GM04503 (cell line): ENCODE measurements at places on chromosomes 11 and 22.

DNA sequence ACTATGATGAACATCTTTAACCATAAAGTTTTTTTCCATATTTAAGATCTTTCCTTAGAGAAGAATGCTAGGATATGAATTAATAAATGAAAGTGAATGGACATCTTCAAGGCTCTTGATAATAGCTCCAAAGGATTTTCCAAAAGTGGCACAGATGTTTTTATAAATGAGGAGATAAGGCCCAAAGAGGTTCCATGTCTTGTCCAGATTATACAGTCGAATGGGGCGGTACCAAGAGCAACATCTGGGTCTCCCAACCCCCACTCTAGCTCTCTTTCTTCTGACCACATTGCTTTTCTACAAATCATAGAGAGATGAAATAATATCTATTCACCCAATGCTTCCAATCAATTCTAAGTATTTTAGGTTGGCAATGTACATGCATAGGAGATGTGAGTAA lies 114.1 kb downstream of the KCNC1 start:
- no peak for DNase-seq

- no peak for DNase-seq
Measured at GRCh38 chr22:30877662-30878515, 90.7 kb downstream of the MORC2 start.

- DNase-seq: no peak
Measured at GRCh38 chr11:134944986-134945385, 532.9 kb upstream of the B3GAT1 start.

DNA sequence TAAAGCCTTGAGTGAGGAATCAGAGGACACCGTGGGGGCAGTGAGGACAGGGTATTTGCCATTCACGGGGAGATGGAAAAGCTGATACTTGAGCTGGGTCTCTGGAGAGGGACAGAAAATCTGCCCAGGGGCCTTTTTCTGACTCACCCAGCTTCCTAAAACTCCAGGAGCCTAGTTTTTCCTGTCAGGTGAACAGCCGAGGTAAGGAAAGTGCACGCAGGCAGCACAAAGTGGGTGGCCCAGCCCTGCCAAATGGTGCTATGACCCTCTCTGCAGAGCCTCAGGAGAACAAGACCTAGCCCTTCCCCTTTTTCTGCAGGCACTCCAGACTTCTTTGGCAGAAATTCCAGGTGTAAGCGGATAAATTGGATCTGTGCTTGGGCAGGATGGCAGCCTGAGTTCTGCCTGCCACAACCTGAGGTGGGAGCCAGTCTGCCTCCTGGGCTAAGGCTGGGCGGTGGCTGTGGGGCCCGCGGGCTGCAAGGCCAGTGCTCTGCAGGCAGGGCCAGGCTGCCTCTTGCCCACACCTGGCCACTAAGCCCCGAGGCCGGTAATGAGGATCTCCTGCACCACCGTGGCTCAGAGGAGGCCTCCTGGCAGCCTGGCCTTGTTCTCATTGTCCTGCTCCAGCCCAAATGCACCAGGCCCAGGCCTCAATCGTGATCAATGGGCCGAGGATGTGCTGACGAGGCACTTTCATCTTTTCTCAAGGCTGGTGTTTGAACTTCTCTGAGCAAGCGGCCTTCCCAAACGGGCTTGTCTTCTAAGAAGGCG lies 72.9 kb upstream of the LMO1 start:
- DNase-seq: no peak

DNA sequence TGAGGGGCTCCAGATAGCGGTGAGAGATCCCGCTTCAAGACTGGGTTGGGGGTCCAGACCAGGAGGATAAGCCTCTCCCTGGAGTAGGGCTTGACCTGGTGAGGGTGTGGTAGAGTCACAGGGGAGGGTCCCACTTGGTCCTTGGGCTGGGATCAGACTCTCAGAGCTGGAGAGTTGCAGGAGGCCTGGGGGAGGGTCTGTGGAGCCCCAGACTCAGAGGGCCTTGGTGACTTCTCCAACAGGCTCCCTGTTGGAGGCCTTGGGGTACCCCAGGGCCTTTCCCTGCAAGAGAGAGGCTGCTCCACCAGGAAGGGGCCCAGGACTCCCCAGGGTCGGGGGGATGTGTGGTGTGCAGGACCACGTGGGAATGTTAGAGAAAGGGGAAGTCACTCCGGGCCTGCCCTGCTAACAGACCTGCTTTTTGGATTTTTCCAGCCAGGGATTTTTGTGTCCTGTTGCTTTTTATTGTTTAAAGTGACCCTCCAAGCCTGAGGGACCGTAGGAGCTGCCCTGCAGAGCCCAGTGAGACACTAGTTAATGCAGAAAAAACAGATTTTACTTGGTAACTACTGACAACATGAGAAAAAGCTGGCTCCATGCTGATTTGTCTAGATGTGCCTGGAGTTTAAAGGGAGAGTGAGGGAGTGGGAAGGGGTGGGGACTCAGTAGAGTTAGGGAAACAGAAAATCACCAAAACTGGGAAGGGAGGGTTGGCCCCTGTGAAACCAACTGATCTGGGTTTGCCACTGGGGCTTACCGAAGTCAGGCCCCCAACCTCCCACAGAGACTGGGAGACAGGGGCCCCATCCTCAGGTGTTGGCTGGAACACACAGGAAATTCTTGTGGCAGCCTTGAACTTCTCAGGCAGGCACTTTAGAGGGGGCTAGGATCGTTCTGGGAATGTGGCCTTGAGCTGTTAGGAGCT lies 801 bp upstream of the TXNRD2 start:
- peak; percentile 57 for DNase-seq

GRCh38 chr11:128473636-128474035 lies 113.7 kb downstream of the ETS1 start:
- no peak for DNase-seq

GRCh38 chr11:112132737-112133136 lies 31.2 kb downstream of the IL18 start:
- DNase-seq: no peak

DNA sequence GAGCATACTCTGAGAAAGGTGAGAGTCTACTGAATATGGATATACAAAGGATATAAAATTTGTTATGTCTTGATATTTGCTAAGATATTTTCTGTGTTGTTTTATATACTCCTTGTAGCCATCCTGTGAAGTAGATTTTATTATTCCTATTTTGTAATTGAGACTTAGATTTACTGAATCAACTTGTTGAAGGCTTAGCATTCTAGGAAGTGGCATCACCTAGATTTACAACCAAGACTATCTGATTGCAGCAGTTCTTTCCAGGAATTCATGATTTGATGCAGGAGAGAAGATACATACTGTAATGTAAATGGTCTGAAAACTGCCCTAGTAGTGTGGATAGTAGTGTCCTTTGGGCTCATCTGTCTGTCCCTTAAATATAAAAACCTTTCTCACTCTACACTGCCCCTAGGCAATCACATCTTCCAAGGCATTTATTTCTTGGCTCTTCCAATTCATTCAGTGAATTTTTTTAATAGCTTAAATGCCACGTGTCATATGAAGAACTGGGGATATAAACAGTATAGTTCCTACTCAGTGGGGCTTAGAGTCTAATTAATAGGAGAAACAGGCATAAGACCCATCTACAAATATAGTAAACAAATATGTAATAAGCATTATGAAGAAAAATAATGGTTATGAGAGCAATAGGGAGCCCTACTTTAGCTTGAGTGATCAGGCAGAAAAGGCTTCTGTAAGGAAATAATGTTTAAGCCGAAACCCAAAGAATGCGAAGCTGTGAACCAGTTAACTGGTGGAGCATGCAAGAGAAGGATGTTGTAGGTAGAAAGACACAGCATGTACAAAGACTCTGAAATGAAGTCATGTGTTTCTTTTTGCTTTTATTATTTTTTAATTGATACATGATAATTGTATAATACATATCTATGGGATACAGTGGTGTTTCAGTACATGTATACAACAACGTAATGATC lies 13.6 kb downstream of the IPO7 start:
- DNase-seq: no peak

DNA sequence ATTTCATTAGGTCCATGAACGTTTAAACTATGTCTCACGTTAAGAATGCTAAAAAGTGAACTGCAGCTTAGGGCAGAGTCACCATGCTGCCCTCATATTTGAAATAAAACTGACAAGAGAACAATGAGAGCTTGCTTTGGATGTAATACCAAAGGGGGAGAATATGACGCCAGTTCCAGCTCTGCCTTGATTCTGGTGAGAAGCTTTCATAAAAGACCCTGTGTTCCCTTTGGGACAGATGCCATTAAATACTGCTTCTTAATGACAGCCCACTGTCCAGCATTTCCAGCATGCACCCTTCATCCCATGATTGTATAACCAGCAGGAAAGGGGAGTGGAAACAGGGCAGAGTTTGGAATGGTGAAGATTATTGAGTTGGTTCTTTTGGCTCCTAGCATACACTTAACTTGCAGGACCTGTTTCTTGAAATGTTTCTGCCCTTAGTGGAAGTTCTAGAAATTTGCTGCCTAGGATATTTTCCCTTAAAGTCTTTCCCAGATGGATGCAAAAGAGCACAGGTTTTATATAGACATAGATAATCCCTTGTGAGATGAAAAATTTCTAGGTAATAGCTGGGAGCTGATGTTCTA lies 139.3 kb upstream of the LDLRAD3 start:
- no peak for DNase-seq

DNA sequence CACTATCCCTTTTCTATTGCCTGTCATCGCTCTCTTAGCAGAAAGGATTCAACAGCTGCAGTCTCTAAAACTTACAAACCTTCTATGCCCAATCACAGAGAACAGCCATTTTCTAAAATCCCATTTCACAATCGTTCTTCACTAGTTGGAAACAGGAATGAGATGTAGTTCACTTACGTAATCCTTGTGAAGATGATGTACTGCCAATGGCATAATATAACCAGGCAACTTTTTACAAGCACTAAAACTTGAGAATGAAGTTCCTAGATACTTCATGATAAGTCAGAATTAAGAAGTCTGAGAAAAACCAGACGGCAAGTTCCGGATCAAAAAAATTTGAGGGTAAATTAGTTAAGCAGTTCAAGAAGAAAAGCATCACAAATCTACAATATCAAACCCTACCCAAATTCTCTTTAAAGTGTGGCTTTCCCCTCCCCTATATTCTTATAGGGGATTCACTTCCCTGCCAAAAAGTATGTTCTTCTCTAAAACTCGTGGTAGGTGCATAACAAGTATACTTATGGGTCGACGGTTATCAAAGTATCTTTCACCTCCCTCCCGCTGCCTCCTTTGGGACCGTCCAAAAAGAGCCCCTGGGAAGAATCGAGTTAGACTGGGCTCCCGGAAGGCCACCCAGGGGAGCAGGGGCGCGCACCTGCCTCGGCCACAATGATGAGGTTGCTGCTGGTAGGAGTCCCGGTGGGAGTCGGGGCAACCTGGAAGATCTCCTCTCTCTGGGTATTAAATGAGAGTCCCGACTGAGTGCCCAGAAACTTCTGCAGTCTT lies 666 bp downstream of the MSANTD4 start:
- DNase-seq: no peak

GRCh38 chr11:114317787-114318137 lies 21.6 kb downstream of the NNMT start:
- no peak for DNase-seq

DNA sequence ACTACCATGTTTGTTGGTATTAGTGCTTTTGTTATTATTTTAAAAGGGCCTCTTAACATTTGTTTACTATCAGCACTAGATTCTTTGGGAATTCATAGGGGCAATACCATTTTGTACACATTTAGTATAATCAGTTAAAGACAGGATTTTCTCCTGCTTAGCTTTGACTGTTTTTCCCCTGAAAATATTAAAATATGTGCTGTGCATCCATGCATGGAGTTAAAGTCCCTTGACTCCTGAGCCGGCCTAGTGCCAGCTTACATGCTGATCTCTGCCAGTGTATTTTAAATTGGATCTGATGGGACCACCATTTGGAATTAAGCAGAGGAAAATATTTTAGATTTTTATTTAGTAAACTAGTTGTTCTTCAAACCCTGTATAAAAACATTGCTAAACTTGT lies 161.4 kb downstream of the METTL15 start:
- DNase-seq: no peak

- DNase-seq: no peak
Measured at GRCh38 chr11:74739546-74740270, 8.5 kb upstream of the CHRDL2 start.

- DNase-seq: no peak
Measured at GRCh38 chr22:46275455-46276122, 7.8 kb downstream of the TTC38 start.

- no peak for DNase-seq
Measured at GRCh38 chr11:6391537-6392134, 1.4 kb downstream of the SMPD1 start.

- no peak for DNase-seq
Measured at GRCh38 chr22:50479721-50480120, 1.6 kb upstream of the ADM2 start.

DNA sequence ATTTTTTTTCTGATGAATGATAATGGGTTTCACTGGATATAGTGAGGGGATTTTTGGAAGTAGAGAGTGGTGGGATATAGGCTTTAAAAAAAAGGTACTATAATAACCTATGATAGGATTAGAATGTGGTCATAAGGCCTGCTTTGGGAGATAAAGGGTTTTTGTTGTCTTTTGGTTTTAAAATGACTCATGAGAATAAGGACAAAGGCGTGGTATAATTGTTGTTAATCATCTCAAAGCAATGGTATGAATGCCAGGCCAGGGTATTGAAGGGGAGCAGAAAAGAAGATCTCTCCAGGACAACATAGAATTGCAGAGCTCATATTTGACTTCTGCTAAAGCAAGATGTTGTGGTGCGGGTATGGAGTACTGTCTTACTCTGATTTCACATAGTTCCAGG lies 579.4 kb downstream of the JRKL start:
- no peak for DNase-seq

DNA sequence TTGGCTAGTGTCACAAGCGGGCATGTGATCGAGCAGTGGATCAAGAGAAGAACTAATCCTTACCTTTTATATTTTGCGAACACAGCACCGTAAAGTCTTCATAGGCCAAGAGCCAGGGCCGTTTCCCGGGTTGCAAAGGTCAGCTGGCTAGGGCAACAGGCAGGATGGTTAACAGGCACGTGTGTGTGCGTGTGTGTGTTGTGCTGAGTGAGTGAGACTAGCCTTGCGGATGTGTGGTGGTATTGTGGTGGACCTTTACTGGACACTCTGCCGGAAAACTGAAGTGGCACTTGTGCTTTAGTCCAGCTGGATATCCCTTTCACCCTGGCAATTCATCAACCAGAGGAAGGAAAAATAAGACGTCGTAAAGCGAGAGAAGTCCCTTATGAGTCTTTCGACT lies 176.7 kb downstream of the BCR start:
- no peak for DNase-seq

GRCh38 chr22:25156736-25157135 lies 42.9 kb upstream of the CRYBB3 start:
- no peak for DNase-seq

DNA sequence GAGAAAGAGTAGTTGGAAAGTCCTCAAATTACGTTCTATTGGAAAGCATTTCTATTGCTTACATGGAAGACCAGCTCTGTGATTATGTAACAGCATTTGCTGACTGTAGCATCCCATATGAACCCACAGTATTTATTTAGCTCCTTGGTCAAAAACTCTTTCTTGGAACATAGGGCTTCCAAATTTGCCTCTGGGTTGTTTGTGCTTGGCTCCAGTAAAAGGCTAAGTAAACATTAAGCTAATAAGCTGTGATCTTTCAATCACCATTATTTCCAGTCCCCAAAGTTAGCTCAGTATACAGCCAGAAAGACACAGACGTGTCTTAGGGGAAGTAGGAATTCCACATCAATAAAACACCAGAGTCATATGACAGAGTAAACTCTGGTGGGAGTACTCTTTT lies 668.8 kb downstream of the DLG2 start:
- DNase-seq: no peak
